ENCODE measurements at places on chromosomes 2 and 18. TPM values are rescaled to one million over a fixed set of nuclear protein-coding genes. Genes with fewer than 3 reads are reported as not detected.

Gene RAB6C
- not detected for polyA plus RNA-seq

Gene ICA1L
- polyA plus RNA-seq: 3.8 TPM

DNA sequence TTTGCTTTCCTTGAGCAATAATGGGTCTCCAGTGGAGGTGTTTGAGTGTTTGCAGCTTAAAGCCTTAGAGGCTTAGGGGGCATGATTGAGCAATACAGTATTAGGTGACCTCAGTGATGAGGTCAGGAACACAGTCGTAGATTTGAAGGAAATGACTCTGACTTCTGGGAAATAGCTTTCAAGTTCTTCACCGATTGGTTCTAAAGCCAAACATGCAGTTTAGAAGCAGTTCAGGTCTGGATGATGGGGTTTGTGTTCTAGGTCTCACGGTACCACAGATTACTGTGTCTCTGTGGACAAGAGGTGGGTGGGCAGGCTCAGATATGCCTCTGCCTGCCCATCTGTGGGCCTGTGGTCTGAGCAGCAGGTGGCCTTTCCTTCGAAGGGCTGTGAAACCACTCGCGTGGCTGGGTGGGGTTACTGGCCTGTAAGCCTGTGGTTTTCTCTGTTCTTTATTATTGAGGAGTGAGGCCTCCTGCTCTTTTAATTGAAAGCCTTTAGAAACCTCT is 7.8 kb downstream of the MTHFD2 start:
- peak; percentile 70 for DNase-seq

GRCh38 chr18:48356909-48357631 is 52.1 kb downstream of the ZBTB7C start:
- no peak for DNase-seq

GRCh38 chr2:239008677-239009588 is 161.0 kb downstream of the TWIST2 start:
- DNase-seq: no peak

DNA sequence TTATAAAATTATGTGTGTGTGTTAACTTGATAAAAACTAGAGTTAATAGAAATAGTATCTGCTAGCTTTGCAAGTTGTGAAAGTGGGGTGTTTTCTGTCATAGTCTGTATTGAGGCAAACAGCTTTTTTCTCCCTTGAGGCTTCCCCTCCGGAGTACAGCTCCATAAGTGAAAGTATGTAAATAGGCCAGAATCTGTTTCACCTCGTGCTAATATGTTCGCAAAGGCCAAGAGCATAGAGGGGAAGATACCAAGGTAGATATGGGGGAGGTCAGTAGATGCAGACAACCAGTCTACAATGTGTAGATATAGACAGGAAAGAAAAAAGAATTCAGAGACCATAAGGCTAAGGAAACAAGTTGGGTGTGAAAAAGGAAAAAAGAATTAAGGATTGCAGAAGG is 72.9 kb downstream of the PTRHD1 start:
- DNase-seq: no peak

Gene PKDCC
- 1.2 TPM for polyA plus RNA-seq

Measured in GM23248 (cell line).